ENCODE measurements at places on chromosomes 3 and 15. TPM values are rescaled to one million over a fixed set of nuclear protein-coding genes. Genes with fewer than 3 reads are reported as not detected.

Gene ZPLD1
- total RNA-seq: not detected

Gene SLC24A1
- 5.8 TPM for total RNA-seq

DNA sequence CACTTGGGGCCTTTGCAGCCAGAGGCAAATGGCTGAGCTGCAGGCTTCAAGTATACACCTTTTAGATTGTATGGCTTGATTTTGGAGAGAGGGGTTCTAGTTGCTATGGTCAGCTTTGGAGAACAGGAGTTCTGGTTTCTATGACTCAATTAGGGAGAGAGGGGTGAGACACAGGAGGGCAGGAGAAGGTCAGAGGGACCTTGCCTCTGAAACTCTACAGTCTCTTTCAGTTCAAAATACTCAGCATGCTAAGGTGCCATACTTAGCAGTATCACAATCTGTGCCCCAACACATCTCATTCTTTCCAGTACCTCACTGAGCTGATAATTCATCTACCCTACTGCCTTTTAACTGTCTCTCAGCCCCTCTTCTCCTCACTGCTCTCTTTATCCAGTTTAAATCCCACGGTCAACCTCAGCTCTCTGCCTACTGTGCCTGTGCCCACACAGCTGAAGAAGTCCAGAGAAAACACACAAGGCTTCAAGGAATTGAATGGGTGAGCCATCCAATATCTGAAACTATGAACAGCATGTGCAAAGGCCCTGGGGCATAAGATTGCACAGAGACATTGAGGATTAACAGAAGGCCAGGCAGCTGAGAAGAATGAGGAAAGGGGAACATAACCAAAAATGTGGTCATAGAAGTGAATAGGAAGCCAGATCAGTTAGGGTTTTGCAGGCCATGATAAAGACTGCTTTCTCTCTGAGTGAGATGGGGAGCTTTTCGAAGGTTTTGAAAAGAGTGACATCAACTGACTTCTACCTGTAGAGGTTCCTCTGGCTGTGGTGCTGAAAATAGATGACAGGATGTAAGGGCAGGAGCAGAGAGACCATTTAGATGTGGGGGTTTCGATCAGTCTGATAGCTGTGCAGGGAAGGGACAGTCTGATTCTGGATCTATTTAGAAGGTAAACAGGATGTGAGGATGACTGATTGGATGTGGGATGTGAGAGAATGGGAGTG, 54.5 kb upstream of the C3orf80 start:
- no peak for DNase-seq

DNA sequence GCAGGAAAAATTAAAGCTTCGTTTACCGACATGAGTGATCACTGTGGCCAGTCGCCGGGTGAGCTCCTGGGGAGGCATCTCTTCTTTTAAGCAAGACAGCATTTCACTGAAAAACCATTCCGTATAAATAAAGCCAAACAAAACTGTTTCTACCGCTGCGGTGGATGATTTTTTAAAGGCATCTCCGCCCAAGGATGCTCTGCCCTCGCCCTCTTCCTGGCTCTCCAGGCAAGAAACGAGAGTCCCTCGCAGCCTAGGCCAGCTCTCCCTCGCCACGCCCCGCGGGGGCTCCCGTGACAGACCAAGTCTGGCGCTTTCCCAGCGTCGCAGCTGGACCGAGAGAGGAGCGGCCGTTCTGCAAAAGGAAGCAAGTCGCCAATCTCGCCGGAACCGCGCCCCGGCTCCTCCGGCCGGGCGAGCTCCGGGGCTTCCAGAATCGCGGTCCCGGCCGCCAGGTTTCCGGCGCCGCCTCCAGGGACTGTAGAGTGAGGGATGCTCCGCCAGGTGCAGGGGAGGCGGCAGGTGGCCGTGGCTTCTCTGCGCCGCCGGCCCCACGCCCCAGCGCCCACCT, 458 bp downstream of the MCF2L2 start:
- DNase-seq: no peak

DNA sequence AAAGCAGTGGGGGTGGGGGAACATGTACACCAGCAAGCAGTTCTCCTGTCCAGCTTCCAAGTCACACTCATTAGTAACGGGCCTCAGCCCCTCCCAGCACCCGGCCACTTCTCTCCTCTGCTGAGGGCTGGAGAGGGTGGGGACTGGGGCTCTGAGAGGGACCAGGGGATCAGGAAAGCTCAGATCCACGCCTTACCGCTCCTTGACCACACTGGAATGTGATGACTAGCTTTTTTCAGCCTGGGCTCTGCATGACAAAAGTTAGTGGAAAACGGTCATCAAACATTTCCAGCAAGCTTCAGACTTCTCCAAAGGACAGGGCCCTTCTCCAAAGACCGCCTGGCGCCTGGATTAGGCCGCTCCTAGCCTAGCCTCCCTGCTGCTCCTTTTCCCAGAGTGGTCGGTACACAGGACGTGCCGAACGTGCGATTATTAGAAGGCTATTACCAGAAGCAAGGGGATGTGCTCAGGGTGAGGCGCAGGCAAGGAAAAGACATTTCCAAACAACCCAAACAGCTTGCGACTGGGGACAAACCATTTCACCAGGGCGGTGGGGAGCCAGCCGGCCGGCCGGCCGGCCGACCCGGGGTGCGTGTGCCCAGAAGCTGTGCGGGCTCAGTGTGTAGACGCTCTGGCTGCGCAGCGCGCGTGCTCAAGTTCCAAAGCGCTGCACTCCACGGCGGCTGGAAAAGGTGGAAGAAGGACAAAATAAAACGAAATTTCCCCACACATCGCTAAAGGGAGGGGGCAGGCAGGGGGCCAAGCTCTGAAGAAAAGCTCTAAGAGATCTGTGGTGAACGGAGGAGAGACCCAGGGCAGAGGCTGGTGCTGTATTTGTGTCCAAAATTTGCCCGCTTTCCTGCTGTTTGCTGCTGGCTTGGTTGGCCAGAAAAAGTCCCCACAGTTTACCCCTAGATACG, 51.0 kb upstream of the SSR3 start:
- no peak for DNase-seq
